ENCODE measurements at places on chromosomes 13 and 19. TPM values are rescaled to one million over a fixed set of nuclear protein-coding genes. Genes with fewer than 3 reads are reported as not detected.

MBD3L3 gene
- total RNA-seq = not detected

GPR12 gene
- not detected for total RNA-seq

PDX1 gene
- not detected for total RNA-seq

CRB3 gene
- 0.55 TPM for total RNA-seq

FUT6 gene
- total RNA-seq = not detected

ZBTB32 gene
- total RNA-seq = 133 TPM

GNA15 gene
- total RNA-seq = 39.8 TPM

LIM2 gene
- total RNA-seq = 0.23 TPM

VSTM2B gene
- not detected for total RNA-seq

CBY2 gene
- not detected for total RNA-seq

RNF17 gene
- not detected for total RNA-seq

ZNF85 gene
- 20.6 TPM for total RNA-seq

SIGLEC5 gene
- not detected for total RNA-seq

ZMYM2 gene
- 51.6 TPM for total RNA-seq

CRTC1 gene
- total RNA-seq = 5.9 TPM

PLEKHJ1 gene
- 78.3 TPM for total RNA-seq

URAD gene
- not detected for total RNA-seq

RGS9BP gene
- total RNA-seq = 0.28 TPM

OR7D2 gene
- not detected for total RNA-seq

DHDH gene
- total RNA-seq = 0.96 TPM

KANK3 gene
- total RNA-seq = 3.7 TPM

SIAH3 gene
- total RNA-seq = not detected

SHC2 gene
- not detected for total RNA-seq

CCNA1 gene
- total RNA-seq = 4.3 TPM

JSRP1 gene
- not detected for total RNA-seq

ANGPTL8 gene
- total RNA-seq = not detected

EXOC3L2 gene
- total RNA-seq = not detected

KCNRG gene
- not detected for total RNA-seq

CAMSAP3 gene
- 0.30 TPM for total RNA-seq

IZUMO2 gene
- total RNA-seq = not detected

FAAP24 gene
- 9.7 TPM for total RNA-seq

KMT5C gene
- 26.4 TPM for total RNA-seq

CEACAM19 gene
- 0.63 TPM for total RNA-seq

KLK4 gene
- not detected for total RNA-seq

PEAK3 gene
- not detected for total RNA-seq

ZNF132 gene
- total RNA-seq = 5.8 TPM

CEACAM21 gene
- total RNA-seq = 54.6 TPM

ACTMAP gene
- 18.2 TPM for total RNA-seq

EFNA2 gene
- not detected for total RNA-seq

OLFM4 gene
- total RNA-seq = not detected

FLT1 gene
- 1.4 TPM for total RNA-seq

LSR gene
- total RNA-seq = 10.0 TPM

RGCC gene
- 25.5 TPM for total RNA-seq

MYO1F gene
- 250 TPM for total RNA-seq

WASF3 gene
- total RNA-seq = not detected

FGF21 gene
- not detected for total RNA-seq

SLC25A41 gene
- 0.52 TPM for total RNA-seq

UPK1A gene
- 0.30 TPM for total RNA-seq

PINLYP gene
- total RNA-seq = 16.8 TPM

MED4 gene
- total RNA-seq = 53.8 TPM

ETHE1 gene
- total RNA-seq = 55.8 TPM
